ENCODE measurements at places on chromosomes 1 and 21. TPM values are rescaled to one million over a fixed set of nuclear protein-coding genes. Genes with fewer than 3 reads are reported as not detected.

NHLH1 gene
- polyA plus RNA-seq, result 1.7 TPM

ETNK2 gene
- polyA plus RNA-seq, result not detected

DCLRE1B gene
- polyA plus RNA-seq, result 0.08 TPM

DNALI1 gene
- polyA plus RNA-seq, result 9.0 TPM

OR2L5 gene
- polyA plus RNA-seq, result not detected

KRTAP19-1 gene
- not detected for polyA plus RNA-seq

FCER1G gene
- polyA plus RNA-seq, result 2.9 TPM

LCE1A gene
- polyA plus RNA-seq, result not detected

KCNN3 gene
- polyA plus RNA-seq, result 1.4 TPM

FCRL6 gene
- polyA plus RNA-seq, result not detected

C8A gene
- not detected for polyA plus RNA-seq

AHDC1 gene
- polyA plus RNA-seq, result 0.91 TPM

TNFRSF14 gene
- polyA plus RNA-seq, result not detected

Data from Purkinje cell (primary cell).